Vagina (tissue), 2 donors: ENCODE measurements at places on chromosomes 1 and 21. TPM values are rescaled to one million over a fixed set of nuclear protein-coding genes. Genes with fewer than 3 reads are reported as not detected.
A peak's percentile ranks its signal among the peaks of the same experiment; 100 is the strongest.

The KCNJ9 gene
- not detected for total RNA-seq

The RNU1-2 gene
- total RNA-seq = 19,908 TPM

The HMGB4 gene
- not detected for total RNA-seq

The MATN1 gene
- 0.49 TPM for total RNA-seq

The G0S2 gene
- 187 TPM for total RNA-seq

The SUSD4 gene
- total RNA-seq = 26.3 TPM

The EXO5 gene
- 3.4 TPM for total RNA-seq

DNA sequence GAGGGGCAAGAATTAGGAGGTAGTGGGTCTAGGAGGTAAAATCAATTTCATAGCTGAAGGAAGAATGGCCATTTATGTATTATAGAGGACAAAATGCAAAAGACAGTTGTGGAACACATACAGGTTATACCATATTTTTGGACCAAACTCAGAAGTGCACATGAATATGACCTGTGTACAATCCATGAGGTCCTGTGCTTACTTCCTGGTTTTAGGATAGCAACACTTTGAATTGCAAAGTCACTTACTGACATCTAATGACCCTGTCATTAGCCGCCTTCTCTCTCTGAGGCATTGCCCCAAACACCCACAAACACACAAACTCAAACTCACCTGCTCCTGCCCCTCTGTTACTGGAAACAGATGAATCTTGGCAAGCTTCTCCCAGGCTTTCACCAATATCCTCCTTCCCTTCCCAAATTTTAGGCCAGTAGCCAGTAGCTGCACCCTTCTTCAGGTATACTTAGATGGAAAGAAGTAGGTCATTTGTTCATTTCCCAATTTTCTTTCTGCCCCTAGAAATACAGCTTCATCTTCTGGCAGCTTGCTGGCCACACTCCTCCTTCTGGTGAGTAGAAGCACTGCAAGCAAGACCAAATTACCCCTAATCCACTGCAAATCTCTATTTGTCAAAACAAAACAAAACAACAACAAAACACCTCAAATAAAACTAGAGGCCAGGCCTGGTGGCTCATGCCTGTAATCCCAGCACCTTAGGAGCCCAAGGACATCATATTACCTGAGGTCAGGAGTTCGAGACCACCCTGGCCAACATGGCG lies 13.7 kb upstream of the RPL5 start:
- no peak for DNase-seq

- DNase-seq = no peak
These were observed 44.7 kb downstream of the CDC42BPA start for GRCh38 chr1:227273557-227273956.

- DNase-seq = no peak
These were observed 66.6 kb downstream of the SLC37A1 start for GRCh38 chr21:42580076-42580792.

GRCh38 chr1:184255560-184255959 lies 131.3 kb upstream of the C1orf21 start:
- DNase-seq = no peak

GRCh38 chr1:39089931-39090521 lies 63.9 kb downstream of the NDUFS5 start:
- no peak for DNase-seq

GRCh38 chr1:21865609-21865942 lies 53.5 kb downstream of the LDLRAD2 start:
- no peak for DNase-seq

GRCh38 chr1:192160196-192160595 lies 1.9 kb downstream of the RGS18 start:
- DNase-seq = no peak

DNA sequence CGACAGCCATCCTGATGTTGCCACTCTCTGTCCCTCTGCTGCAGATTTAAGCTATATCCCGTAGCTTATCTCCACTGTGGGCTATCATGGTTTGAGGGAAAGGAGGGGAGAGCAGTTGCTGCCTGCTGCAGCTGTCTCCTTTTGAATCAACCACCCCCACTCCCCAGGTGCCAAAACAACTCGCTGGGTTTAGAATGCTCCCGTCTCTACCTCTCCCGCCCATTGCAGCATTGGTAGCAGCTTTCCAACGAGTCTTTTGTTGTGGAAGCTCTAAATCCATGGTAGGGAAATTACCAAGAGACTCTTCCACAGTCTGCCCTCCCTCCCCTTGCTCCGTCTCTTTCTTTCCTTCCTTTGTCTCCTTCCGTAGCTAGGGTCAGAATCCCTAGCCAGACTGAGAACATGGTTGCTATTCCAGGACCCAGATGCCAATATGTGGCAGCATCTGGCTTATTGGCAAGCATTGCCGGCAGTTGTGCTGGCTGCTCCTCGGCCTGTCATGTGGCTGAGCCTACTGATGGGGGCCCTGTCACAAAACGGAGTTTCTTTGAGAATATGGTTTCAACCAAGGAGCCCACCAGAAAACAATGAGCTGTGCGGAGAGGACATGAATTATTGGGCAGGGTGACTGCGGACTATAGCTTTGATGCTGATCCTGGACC lies 230.7 kb downstream of the RPS6KC1 start:
- DNase-seq = no peak

GRCh38 chr1:231935856-231936255 lies 309.3 kb downstream of the DISC1 start:
- DNase-seq = no peak

GRCh38 chr1:47465605-47466004 lies 27.8 kb downstream of the FOXD2 start:
- DNase-seq = no peak

GRCh38 chr1:230839173-230839572 lies 29.1 kb downstream of the C1orf198 start:
- DNase-seq = no peak

DNA sequence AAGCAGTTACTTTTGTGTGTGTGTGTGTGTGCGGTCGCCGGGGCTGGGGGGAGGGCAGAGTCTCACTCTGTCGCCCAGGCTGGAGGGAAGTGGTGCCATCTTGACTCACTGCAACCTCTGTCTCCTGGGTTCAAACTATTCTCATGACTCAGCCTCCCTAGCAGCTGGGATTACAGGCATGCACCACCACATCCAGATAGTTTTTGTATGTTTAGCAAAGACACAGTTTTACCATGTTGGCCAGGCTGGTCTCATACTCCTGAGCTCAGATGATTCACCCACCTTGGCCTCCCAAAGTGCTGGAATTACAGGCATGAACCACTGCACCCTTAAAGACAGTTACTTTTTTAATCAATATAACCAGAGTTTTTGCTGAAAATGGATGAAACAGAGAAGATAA lies 207.0 kb downstream of the PTPRC start:
- DNase-seq = no peak

DNA sequence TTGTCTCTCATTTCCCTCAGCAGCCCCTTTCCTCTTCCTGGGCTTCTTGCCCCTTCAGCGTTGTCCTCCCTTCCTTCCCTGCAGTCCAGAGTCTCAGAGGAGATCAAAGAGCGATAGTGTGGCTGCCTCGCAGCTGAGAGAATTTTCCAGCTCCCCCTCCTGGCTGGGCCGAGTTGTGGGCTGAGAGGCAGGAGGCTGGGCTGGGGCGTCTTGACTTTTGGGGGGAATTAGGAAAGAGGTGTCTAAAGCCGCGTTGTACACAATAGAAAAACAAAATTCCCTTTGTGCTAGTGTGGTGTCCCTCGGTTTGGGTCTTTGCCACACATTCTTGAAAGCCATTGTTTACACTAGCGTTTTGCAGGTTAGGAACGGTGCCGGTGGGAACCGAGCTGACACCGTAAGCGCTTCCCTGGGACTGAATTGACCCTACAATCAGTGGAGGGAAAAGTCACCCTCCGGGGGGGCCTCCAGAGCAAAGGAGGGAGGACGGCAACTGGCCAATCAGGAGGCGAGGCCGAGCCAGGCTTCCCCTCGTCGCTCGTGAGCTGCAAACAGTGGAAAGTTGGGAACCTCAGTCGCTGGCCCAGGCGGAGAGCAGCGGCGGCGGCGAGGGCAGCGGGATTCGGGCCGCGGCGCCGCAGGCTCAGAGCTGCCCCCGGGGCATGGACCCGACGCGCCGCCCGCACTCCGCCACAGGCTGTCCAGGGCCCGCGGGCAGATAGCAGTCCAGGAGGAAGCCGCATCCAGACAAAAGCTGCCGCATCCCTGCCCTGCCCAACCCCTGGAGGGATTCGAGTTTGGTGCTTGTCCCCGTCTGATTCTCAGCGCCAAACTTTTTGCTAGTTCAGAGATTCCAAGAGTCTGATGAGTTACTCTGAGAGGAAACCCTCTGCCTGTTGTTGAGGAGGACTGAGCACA lies at the start of gene HMCN1:
TSS of gene HMCN1 (plus strand) at position 574 of the 918 bp plus-strand sequence. CDS start 389 bp downstream, outside the sequence.
- peak; percentile 89 for DNase-seq

DNA sequence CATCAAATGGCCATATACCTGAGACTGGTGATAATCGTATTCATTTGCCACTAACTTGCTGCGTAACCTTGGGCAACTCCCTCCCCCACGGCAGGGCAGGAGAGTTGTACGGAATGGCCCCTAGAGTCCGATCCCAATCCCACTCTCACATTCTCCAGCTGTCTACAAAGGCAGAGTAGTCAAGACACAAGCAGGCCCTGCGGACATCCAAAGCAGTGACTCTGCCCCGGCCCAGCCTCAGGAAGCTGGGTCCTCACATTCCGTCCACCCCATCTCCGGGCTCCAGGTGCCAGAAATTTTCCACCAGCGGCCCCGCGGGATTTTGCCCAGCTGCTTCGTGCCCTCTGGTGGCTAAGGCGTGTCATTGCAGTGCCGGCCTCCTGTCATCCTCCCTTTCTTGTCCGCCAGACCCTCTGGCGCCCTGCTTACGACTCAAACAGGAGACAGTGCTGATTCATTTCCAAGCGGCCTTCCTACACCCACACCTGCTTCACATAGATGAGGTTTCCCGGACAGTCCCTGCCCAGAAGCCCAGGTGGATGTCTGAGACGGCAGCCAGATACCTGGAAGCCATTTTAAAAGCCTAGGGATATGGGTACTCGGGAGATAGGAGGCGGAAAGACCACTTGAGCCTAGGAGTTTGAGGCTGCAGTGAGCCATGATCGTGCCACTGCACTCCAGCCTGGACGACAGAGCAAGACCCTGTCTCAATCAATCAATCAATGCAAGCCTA lies 2.9 kb upstream of the S100A2 start:
- no peak for DNase-seq

DNA sequence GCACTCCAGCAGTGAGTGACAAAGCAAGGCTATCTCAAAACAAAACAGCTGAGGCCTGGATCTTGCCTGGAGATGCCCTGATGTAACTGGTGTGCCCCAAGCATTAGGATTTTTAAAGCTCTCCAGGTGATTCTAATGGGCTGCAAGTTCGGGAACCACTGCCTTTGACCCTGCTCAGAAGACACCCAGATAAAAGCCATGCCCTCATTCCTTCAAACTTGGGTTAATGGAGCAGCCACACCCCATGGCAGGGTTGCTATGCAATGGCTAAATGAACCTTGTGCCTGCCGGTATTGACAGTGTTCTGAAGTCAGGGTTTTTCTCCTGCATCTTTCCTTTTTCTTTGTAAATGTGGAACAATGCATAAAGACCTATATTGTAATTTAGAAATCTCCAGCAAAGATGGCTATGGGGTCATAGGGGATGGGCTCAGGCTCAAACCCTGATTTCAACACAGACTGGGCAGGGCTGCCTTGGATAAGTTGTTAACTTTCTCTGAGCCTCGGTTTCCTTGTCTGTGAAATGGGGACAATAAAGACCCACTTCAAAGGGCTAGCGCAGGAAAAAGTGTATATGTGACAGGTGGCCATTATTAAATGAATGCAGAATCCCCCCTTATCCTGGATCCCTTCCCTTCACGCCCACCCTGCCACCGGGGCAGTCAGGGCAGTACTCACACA lies 453 bp downstream of the TFF3 start:
- DNase-seq = no peak

- DNase-seq = no peak
These were observed 206.8 kb downstream of the ZNF326 start for GRCh38 chr1:90201467-90202358.

GRCh38 chr1:96538883-96539282 lies 182.7 kb upstream of the PTBP2 start:
- no peak for DNase-seq

GRCh38 chr1:229947968-229948367 lies 119.1 kb upstream of the GALNT2 start:
- DNase-seq = no peak
